ENCODE measurements at places on chromosomes 4 and X.

- no peak for DNase-seq
Measured at GRCh38 chr4:55312489-55313101, 33.4 kb upstream of the SRD5A3 start.

- no peak for DNase-seq
Measured at GRCh38 chr4:184201179-184201578, 16.5 kb downstream of the ENPP6 start.

GRCh38 chr4:42167709-42168108 lies 15.3 kb upstream of the BEND4 start:
- no peak for DNase-seq

DNA sequence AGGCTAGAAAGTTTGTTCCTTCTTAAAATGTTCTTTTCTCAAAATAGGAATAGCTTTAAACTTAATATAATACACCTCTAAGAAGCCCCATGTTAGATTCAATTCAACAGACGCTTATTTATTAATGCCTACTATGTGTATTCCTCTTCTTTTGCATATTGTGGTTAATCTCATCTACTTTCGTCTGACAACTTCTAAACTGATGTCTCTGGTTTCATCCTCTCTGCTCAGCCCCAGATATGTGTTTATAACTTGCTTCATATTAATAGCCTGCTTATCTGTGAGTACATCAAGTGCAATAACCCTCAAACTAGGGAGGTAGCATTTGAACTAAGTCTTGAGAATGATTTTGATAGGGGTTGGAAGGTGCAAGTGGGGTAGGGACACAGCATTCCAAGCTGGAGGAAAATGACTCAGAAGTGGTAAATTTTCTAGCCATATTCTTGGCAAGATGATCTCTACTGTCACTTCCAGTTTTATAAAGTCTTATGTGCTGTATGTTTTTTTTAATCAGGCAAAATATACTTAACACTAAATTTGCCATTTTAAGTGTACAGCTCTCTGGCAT lies 37.0 kb downstream of the STK26 start:
- DNase-seq: no peak
